ENCODE measurements at places on chromosomes 13 and 19.

DNA sequence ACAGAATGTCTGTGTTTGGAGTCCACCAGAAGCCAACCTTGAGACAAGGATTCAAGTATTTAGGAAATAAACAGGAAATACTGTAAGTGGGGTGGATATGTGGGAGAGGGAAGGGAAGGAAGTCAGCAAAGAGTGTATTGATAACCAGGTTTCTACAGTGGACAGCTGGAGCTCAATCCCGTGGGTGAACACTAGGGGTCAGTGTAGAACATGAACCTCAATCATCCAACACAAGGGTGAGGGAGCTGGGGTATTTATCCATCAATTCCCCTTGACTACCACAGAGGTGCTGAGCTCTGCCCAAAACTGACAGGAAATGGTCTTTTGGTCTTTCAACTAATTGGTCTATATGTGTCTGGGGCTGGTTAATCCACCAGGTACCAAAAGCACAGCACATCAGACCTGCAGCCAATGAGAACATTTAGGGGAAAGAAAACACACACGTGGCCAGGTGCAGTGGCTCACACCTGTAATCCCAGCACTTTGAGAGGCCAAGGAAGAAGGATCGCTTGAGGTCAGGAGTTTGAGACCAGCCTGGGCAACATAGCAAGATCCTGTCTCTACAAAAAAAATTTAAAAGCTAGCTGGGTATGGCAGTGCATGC lies 5.6 kb upstream of the SYDE1 start:
- DNase-seq: no peak

DNA sequence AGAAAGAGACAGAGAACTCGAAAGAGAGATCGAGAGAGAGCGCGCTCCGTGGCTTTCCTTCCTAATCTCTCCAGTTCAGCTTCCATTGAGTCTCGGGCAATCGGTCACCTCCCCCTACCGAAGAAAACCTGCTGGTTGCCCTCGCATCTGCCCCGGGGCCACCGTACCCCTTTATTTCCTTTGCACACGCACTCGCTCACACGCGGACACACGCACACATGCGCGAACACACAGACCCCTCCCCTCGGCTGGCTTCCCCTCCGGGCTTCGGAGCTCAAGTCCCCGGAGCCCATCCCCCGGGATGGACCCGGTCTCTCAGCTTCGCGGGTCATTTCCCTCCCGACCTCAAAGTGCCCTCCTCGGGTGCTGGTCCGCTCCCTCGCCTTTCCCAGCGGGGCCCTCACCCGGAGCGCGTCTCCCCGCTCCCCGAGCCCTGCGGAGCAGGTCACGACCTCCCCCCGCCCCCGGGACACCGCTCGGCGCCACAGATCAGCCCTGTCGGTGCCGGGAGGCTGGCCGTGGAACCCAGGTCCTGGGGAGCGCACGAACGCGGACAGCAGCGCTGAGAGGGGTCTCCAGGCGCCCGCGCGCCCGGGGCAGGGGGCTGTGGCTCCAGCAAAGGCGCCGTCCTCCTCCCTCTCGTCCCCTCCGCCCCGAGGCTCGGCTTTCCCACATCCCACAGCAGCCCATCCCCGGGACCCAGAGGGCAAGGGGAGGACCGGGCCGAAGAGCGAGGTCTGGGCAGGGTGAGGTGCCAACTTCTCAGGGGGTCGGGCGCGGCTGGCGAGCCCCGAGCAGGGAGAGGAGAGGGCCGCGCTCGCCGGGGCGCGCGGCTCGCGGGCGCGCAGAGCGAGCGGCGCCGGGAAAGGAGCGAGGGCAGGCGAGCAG lies 1.8 kb downstream of the DACH1 start:
- peak; percentile 5 for DNase-seq

DNA sequence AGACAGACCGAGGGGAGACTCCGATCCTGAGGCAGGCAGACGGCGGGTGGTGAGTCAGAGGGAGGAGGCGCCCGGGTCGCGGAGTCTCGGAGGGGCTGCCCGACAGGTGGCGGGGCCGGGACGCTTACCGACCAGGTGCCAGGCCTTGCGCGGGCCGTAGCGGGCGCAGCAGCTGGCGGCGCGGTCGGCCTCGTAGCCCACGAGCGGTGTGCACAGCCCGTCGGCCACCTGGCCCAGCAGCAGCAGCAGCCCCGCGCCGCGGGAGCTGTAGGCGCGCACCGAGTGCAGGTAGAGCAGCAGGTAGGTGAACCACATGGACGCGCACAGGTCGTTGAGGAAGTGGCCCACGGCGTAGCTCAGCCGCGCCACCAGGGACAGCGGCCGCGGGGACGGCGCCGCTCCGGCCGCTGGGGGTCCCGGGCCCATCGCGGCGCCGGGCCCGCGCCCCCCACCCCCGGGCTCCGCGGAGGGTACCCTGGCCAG lies 367 bp downstream of the MFSD12 start:
- DNase-seq: no peak

DNA sequence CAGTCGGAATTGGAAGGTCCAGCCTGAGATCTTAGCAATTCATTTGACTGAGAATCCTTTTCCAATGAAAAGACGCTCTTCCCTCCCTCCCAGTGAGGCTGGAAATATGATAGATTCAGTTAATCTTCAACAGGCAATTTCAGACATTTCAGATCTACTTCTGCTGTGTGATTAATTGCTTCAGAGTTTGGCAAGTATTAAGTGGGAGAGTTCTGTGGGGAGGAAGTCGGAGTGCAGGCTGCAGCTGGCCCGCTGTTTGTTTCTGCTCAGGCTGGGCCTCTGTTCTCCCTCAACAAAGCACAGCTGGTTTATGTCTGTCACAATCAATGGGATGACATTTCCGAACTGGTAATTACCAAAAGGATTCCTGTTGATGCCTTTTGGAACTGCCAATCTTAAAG lies 178.2 kb downstream of the NDFIP2 start:
- DNase-seq: no peak
